ENCODE measurements at places on chromosomes 7 and 10. TPM values are rescaled to one million over a fixed set of nuclear protein-coding genes. Genes with fewer than 3 reads are reported as not detected.

Gene ZNF775
- total RNA-seq: 4.4 TPM

DNA sequence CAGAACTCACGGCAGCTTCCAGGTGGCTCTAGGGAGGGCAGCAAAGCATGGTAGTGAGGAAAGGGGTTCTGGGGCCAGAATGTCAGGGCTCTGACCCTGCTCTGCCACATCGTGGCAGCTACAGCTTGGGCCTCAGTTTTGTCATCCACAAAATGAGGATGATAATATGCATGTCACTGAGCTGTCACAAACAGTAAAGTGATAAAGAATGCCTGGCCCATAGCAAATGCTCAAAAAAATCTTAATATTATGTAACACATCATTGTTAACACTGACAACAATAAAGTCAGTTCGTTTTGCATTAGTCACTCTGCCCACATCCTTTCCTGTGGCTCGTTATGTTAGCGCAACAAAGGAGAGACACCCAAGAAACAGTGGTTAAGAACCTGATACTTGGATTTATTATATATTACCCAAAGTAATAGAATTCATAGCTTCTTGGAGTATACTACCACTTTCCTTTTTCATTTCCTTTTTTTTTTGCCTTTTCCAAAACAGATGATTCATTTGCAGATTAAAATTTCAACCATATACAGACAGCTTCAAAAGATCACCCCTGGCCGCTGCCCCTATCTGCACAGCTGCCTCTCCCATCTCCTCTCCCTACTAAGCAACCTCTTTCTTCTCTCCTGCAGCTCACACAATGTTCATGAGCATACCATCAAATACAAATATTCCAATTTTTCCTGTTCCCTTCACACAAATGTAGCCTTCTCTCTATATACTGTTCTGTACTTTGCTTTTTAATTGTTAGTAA, 45.5 kb upstream of the DDC start:
- no peak for DNase-seq
- no peaks in the 10 kb centered on the region for H3K27me3 ChIP-seq
- no peak overlapping the region for H3K27ac ChIP-seq
- no peak overlapping the region for H3K4me3 ChIP-seq
- peaks cover 9% of the 10 kb centered on the region for H3K4me1 ChIP-seq

DNA sequence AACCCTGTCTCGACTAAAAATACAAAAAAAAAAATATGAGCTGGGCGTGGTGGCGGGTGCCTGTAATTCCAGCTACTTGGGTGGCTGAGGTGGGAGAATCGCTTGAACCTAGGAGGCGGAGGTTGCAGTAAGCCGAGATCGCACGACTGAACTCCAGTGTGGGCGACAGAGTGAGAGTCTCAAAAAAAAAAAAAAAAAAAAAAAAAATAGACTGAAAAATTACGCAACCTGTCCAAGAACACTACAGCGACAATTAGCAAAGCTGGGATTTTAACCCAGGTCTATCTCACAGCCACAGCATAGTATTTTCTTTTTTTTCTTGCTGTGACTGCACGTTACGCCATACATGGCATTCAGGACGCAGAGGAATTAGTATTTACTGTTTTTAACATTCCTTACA, 1.1 kb upstream of the RABGEF1 start:
- no peak for DNase-seq
- peak overlapping the region; percentile 100 for H3K4me3 ChIP-seq
- H3K27ac ChIP-seq: peak overlapping the region; percentile 96
- H3K27me3 ChIP-seq: no peaks in the 10 kb centered on the region
- H3K4me1 ChIP-seq: peaks cover 4% of the 10 kb centered on the region
- H3K36me3 ChIP-seq: peaks cover 3% of the 10 kb centered on the region

DNA sequence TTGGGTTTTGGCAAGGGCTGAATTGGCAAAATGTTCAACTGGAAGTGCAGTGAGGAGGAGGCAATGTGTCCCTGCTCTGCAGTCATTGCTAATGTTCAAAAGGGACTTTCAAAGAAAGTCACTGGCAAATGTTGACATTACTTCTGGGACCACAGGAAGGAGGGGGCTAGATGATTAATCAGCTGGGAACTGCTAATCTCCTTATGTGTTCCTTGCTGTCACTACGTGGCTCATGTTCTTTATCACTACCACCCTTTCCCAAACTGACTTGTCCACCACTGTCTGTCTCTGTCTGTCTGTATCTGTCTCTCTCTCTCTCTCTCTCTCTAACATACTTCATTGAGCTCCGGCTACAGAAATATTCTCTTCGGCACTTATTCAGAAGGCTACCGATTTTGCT, 86.9 kb upstream of the MTPN start:
- no peaks in the 10 kb centered on the region for H3K27me3 ChIP-seq
- DNase-seq: no peak
- no peak overlapping the region for H3K4me3 ChIP-seq
- H3K4me1 ChIP-seq: no peaks in the 10 kb centered on the region
- no peaks in the 10 kb centered on the region for H3K36me3 ChIP-seq

- H3K4me3 ChIP-seq: no peak overlapping the region
- H3K4me1 ChIP-seq: no peaks in the 10 kb centered on the region
- no peaks in the 10 kb centered on the region for H3K27me3 ChIP-seq
- H3K27ac ChIP-seq: no peak overlapping the region
These were observed 242.2 kb downstream of the RAB11FIP2 start for GRCh38 chr10:117804470-117805011.
